ENCODE measurements at places on chromosomes 1 and 21. TPM values are rescaled to one million over a fixed set of nuclear protein-coding genes. Genes with fewer than 3 reads are reported as not detected.

GRCh38 chr1:215507119-215507518, 60.0 kb upstream of the KCTD3 start:
- no peak for DNase-seq
- no peaks in the 10 kb centered on the region for H3K4me1 ChIP-seq
- H3K36me3 ChIP-seq, result no peaks in the 10 kb centered on the region
- H3K27ac ChIP-seq, result no peak overlapping the region
- H3K27me3 ChIP-seq, result no peaks in the 10 kb centered on the region
- H3K4me3 ChIP-seq, result no peak overlapping the region

DNA sequence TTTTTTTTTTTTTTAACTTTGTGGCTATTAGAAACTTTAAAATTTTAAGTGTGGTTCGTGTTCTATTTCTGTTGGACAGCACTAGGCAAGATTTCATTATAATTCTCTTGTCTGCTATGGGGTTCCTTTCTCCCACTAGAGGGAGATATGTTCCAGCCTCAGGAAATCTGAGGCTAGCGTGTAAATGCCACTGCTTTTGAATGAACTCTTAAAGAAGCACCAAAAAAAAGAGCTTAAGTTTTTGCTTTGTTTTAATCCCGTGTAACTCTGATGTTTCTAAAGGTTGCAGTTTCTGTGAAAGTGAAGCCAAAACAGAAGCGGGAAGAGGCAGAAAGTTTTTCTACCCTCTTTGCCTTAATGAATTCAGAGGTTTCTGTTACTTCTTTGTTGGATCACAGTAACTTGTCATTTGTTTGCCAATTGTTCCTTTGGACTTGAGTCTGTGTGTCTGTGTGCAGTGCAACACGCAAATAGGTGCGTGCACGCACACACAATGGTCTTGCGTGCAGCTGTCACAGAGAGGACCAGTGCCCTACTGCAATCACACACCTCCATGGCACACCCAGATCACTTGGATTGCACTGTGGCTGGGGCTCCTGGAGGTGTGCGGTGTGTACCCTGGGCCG, 32.3 kb downstream of the HHAT start:
- no peaks in the 10 kb centered on the region for H3K36me3 ChIP-seq
- no peak overlapping the region for H3K27ac ChIP-seq
- H3K4me1 ChIP-seq, result peaks cover 9% of the 10 kb centered on the region

- H3K4me3 ChIP-seq, result no peak overlapping the region
- no peaks in the 10 kb centered on the region for H3K27me3 ChIP-seq
- no peaks in the 10 kb centered on the region for H3K36me3 ChIP-seq
- H3K27ac ChIP-seq, result peak overlapping the region; percentile 56
- DNase-seq, result peak; percentile 60
Measured at GRCh38 chr1:220300442-220301121, 28.3 kb upstream of the RAB3GAP2 start.

- no peaks in the 10 kb centered on the region for H3K27me3 ChIP-seq
- DNase-seq, result no peak
- H3K36me3 ChIP-seq, result peaks cover 7% of the 10 kb centered on the region
- no peaks in the 10 kb centered on the region for H3K4me1 ChIP-seq
- H3K27ac ChIP-seq, result no peak overlapping the region
- H3K4me3 ChIP-seq, result no peak overlapping the region
Measured at GRCh38 chr21:26042181-26042876, 128.2 kb downstream of the APP start.

GRCh38 chr1:81731989-81732388, 68.7 kb upstream of the ADGRL2 start:
- no peaks in the 10 kb centered on the region for H3K27me3 ChIP-seq
- peaks cover 8% of the 10 kb centered on the region for H3K36me3 ChIP-seq
- peak overlapping the region; percentile 88 for H3K27ac ChIP-seq
- peak overlapping the region; percentile 52 for H3K4me3 ChIP-seq
- peaks cover 37% of the 10 kb centered on the region for H3K4me1 ChIP-seq

DNA sequence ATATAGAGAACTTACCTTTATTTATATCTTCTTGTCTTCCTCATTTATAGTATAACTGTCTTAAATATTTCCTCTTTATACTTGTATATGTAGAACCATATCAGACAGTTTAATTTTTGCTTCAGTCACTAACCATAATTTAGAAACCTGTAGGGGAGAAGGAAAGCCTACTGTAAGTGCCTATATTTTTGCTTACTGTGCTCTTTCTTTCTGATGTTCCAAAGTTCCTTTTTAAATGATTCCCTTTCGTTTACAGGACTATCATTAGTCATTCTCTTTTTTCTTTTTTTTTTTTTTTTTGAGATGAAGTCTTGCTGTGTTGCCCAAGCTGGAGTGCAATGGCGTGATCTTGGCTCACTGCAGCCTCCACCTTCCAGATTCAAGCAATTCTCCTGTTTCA, 109.7 kb downstream of the CENPF start:
- no peaks in the 10 kb centered on the region for H3K27me3 ChIP-seq
- no peak overlapping the region for H3K27ac ChIP-seq
- no peaks in the 10 kb centered on the region for H3K4me1 ChIP-seq
- no peaks in the 10 kb centered on the region for H3K36me3 ChIP-seq

- peak overlapping the region; percentile 69 for H3K27ac ChIP-seq
- no peak overlapping the region for H3K4me3 ChIP-seq
- peaks cover 44% of the 10 kb centered on the region for H3K4me1 ChIP-seq
Measured at GRCh38 chr1:21295002-21295401, 4.7 kb upstream of the ECE1 start.

Gene TSSK3
- total RNA-seq, result 5.1 TPM

Gene SPATA46
- not detected for total RNA-seq

- no peak for DNase-seq
- H3K27ac ChIP-seq, result no peak overlapping the region
- no peak overlapping the region for H3K4me3 ChIP-seq
- no peaks in the 10 kb centered on the region for H3K27me3 ChIP-seq
- H3K4me1 ChIP-seq, result no peaks in the 10 kb centered on the region
Measured at GRCh38 chr1:106722466-106722865, 334.0 kb upstream of the PRMT6 start.

GRCh38 chr1:2360588-2361364, 30.6 kb downstream of the MORN1 start:
- peaks cover 4% of the 10 kb centered on the region for H3K36me3 ChIP-seq
- no peaks in the 10 kb centered on the region for H3K27me3 ChIP-seq
- H3K4me3 ChIP-seq, result no peak overlapping the region
- no peak overlapping the region for H3K27ac ChIP-seq
- no peaks in the 10 kb centered on the region for H3K4me1 ChIP-seq
- no peak for DNase-seq

Gene PANK4
- total RNA-seq, result 24.7 TPM

Gene TMEM54
- 95.9 TPM for total RNA-seq

GRCh38 chr1:52141513-52142219, at the start of gene ZFYVE9:
TSS of gene ZFYVE9 (plus strand) at chr1:52142089. CDS start at chr1:52233207, 91,118 bp downstream.
- H3K36me3 ChIP-seq, result peaks cover 20% of the 10 kb centered on the region
- peaks cover 18% of the 10 kb centered on the region for H3K4me1 ChIP-seq
- no peaks in the 10 kb centered on the region for H3K27me3 ChIP-seq
- peak within 1 kb of the TSS; percentile 79 for H3K4me3 ChIP-seq
- peak; percentile 90 for DNase-seq
- H3K27ac ChIP-seq, result peak within 1 kb of the TSS; percentile 56

DNA sequence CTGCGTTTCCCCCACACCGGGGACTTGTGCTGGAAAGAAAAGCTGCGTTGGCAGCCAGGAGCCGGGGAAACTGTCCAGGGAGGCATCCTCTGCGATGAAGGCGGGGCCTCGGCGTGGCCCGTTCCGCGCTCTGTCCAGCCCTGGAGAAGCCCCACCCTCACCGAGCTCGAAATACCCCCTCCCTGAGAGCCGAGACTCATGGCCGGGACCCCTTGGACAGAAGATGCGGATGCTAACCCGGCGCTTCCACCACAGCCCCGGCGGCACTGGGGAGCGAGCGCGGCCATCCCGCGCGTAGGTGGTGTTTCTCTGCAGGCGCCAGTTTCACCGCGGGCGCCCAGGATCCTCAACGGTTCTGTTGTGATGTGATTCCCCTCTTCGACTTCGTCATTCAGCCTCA, 31.6 kb downstream of the PDE9A start:
- no peak overlapping the region for H3K27ac ChIP-seq
- no peaks in the 10 kb centered on the region for H3K36me3 ChIP-seq
- no peaks in the 10 kb centered on the region for H3K4me1 ChIP-seq
- no peaks in the 10 kb centered on the region for H3K27me3 ChIP-seq
- H3K4me3 ChIP-seq, result no peak overlapping the region
- no peak for DNase-seq

Gene C1orf94
- total RNA-seq, result not detected

- no peak overlapping the region for H3K27ac ChIP-seq
- no peaks in the 10 kb centered on the region for H3K4me1 ChIP-seq
- H3K36me3 ChIP-seq, result no peaks in the 10 kb centered on the region
- no peak overlapping the region for H3K4me3 ChIP-seq
- DNase-seq, result no peak
- no peaks in the 10 kb centered on the region for H3K27me3 ChIP-seq
Measured at GRCh38 chr1:189141056-189141455, 1336.6 kb downstream of the BRINP3 start.

DNA sequence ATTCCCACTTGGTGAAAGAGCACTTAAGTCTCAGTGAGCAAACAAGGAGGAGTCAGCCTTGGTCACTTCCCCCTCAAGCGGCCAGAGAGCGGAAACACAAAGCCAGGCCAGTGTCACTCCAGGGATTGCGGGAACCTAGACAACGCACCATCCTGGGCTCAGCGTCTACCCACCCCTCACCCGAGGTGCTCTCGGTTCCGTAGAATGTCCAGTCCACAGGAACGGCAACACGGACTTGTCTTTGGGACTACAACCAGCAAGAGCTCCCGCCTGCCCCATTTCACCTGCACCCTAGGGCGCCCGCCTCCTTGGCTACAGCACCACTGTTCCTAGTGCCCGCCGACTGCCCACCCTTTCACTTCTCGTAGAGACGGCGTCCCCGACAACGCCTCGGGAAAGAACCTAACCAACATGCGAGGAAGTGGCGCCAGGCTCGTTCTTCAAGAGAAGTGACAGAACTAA, 509 bp downstream of the GDAP2 start:
- peaks cover 38% of the 10 kb centered on the region for H3K36me3 ChIP-seq
- no peaks in the 10 kb centered on the region for H3K27me3 ChIP-seq
- H3K27ac ChIP-seq, result peak overlapping the region; percentile 74
- H3K4me3 ChIP-seq, result peak overlapping the region; percentile 89
- peaks cover 31% of the 10 kb centered on the region for H3K4me1 ChIP-seq
- peak; percentile 50 for DNase-seq

GRCh38 chr1:76068953-76069561, 5.5 kb upstream of the ST6GALNAC3 start:
- H3K27ac ChIP-seq, result no peak overlapping the region
- no peak overlapping the region for H3K4me3 ChIP-seq
- H3K36me3 ChIP-seq, result peaks cover under 1% of the 10 kb centered on the region
- DNase-seq, result no peak
- H3K27me3 ChIP-seq, result no peaks in the 10 kb centered on the region

DNA sequence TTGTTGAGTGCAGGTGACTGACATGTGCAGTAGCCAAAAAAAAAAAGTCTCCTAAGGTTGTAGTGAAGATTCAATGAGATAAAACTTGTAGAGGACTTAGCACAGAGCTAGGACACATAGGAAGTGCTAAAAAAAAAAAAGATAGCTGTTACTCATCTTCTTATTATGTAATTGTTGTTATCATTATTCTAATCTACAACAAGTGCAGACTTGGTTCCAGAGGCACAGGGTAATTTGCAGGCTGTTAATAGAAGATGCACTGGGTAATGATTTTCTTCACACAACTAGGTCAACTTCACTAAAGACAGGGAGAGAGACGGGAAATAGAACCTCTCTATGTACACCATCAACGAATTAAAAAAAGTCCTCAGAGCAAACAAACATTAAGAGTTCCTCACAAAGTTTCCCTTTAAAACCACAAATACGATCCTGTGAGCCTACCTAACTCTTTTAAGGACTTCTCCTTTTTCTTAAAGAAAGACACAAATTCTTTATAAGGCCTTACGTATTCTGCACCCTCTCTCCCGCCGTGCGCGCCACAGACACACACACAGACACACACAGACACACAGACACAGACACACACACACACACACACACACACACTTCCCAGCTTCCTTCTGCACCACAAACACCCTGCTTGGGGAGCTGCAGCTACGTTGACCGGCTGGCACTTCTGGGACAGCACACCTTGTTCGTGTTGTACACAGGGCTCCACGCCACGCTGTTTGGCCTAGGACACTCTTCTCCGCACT, 49.8 kb upstream of the GADD45A start:
- no peaks in the 10 kb centered on the region for H3K36me3 ChIP-seq
- no peak for DNase-seq
- peaks cover 45% of the 10 kb centered on the region for H3K4me1 ChIP-seq
- H3K27ac ChIP-seq, result no peak overlapping the region

Gene TSACC
- 1.4 TPM for total RNA-seq

GRCh38 chr1:185016880-185017279, 28.5 kb upstream of the RNF2 start:
- H3K4me1 ChIP-seq, result peaks cover 16% of the 10 kb centered on the region
- H3K27me3 ChIP-seq, result no peaks in the 10 kb centered on the region
- no peak overlapping the region for H3K4me3 ChIP-seq

DNA sequence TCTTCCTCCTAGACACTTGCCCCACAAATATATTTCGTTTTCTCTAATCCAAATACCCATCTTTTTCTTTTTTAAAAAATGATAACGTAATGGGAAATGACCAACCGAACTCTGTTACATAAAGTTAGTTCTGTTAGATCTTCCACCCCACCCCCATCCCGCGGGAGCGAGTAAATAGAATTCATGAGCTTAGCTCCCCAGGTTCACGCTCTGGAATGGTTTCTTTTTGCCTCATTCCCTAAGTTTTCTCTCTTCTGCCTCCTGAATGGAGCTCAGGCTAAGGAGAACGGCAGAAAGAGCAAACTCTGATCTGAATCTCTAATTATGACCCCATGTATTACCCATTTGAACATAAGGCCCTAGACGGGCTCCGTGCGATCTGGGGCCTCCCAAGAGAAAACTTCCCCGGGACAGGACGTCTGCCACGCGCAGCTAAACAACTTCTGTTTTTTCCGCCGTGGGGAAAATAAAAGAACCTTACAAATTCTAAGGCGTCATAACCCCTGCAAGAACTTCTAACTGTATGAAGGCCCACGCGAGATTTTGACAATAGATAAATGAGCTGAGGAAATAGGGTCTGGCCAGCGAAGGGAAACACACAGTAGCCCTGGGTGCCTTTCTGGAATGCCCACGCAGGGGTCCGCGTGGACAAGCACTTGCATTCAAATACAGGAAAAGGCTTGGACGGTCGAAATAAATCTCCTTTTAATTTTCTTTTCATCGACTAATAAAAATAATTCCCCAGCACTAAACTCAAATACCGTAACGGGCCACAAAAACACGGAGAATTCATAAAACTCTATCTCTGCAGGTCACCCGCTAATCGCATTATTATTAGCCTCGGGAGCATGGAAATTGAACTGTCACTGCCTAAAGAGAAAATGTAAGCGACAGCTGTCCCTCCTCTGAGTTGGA, 2.2 kb downstream of the TBX15 start:
- H3K27ac ChIP-seq, result no peak overlapping the region
- no peaks in the 10 kb centered on the region for H3K36me3 ChIP-seq
- H3K4me1 ChIP-seq, result no peaks in the 10 kb centered on the region
- H3K4me3 ChIP-seq, result no peak overlapping the region

DNA sequence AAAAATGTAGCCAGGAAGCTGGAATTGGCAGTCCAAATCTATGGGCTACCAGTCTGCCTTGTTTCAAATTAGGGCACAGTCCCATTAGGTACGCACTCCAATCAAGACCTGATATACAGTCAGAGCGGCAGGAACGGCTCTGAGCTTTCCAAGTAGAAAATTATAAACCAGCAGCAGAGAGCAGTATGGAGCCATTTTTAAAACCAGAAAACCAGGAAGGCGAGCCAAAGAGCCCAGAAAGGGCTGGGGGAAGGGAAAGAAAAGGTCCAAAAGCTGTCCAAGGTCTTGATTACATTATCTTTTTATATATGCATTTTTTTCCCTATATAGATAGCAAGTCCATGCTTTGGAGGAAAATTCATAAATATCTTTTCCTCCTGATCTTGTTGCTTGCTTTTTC, 719.0 kb downstream of the RWDD3 start:
- H3K36me3 ChIP-seq, result no peaks in the 10 kb centered on the region
- H3K4me3 ChIP-seq, result no peak overlapping the region
- H3K27ac ChIP-seq, result no peak overlapping the region
- H3K27me3 ChIP-seq, result no peaks in the 10 kb centered on the region
- peaks cover 23% of the 10 kb centered on the region for H3K4me1 ChIP-seq

Gene RNU1-4
- total RNA-seq, result 1,905 TPM

Gene POLR3GL
- total RNA-seq, result 11.5 TPM
